Stimulated activated CD4-positive, alpha-beta T cell treated with anti-CD3 and anti-CD28 coated beads, Interleukin-12 subunit alpha, Interleukin-12 subunit beta, amount 100 ng/mL, for 24 hours (primary cell): ENCODE measurements at places on chromosomes 5 and 9.

DNA sequence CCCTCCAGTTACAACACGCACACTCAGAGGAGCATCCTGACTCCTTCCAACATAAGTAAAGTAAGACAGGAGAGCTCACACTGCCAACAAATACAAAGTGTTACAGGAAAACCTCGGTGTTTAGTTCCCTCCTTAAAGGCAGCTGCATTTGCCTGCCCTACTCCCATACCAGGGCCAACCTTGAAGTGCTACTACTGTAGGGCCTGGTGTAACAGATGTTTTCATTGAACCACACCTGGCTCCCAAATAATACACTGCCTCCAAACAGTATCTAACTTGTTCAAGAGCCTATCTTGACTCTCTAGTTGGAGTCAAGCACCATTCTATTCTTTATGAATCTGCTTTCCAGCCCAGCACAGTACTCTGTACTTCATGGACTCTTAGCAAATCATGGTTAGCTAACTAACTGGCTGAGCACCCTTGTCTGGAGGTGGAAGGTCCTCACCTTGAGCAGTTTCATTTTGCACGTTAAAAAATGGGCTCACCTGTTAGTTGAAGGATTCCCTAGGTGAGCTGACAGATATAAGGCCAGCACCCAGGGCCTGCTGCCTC lies 34.6 kb downstream of the TTC39B start:
- DNase-seq, result no peak

DNA sequence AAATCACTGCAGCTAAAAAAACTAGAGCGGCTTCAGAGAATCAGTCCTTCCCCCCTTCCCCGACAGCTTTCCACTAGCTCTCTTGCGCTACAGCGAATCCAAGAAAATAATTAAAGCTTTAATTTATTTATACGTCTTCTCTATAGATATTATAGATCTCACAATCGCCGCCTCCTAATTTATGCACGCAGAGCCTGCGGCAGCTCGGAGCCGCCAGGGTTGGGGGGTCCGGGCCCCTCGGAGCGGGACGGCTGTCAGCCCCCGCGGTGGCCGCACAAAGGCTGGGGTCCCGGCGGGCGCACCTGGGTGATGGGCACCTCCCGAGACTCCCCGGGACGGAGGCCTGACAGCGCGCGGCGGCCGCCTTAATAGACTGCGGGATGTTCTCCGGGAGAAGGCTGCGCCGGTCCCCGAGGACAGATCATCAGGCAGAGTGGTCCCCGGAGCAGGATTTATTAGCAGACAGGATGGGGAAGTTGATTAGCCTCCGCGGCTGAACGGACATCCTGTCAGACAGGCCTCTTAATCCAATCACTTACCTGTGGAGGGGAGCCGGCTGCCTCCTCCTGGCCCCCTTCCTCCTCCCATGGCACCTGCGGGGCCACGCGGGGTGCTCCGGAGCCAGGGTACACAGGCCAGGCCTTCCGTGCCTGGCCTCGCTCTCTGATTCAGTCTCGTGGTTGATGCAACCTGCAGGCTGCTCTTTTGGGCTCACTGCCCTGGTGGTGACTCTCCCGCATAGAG lies 166.8 kb downstream of the MELK start:
- DNase-seq, result no peak

GRCh38 chr5:87825583-87825982 lies 412.9 kb upstream of the CCNH start:
- DNase-seq, result no peak

DNA sequence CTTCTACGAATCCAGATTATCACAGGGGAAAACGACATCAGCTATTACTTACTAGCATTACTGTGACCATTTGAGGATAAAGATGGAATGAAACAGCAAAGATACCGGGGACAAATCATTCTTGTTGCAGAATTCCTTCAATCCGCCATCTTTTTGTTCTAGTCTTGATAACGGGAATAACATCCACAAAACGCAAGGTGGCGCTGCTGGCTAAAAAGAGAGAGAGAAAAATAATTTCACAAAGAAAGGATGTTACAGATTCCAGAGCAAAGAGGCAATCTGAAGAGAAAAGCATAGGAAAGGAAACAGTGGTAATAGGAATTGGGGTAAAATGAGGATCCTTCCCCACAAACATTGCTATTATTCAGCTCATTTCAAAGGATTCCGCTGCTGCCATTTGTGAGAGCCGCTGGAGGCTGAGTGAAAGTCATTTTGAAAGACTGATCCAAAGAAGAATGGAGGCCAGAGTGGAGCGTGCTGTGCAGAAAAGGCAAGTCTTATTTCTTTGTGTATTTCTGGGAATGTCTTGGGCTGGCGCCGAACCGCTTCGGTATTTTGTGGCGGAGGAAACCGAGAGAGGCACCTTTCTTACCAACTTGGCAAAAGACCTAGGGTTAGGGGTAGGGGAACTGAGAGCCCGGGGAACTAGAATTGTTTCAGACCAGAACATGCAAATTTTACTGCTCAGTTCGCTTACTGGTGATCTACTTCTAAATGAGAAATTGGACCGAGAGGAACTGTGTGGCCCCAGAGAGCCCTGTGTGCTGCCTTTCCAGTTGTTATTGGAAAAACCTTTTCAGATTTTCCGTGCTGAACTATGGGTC lies at the start of gene PCDHB7:
Gene PCDHB7, plus strand, starts transcription at position 264 of the 824 bp plus-strand sequence. Its CDS starts 192 bp downstream, at position 456.
- DNase-seq, result no peak

- no peak for DNase-seq
These were observed 67.9 kb upstream of the PRR16 start for GRCh38 chr5:120396186-120396585.

- DNase-seq, result no peak
These were observed 592.0 kb downstream of the CHSY3 start for GRCh38 chr5:130496215-130496614.

GRCh38 chr5:124583469-124584350 lies 162.7 kb downstream of the ZNF608 start:
- DNase-seq, result no peak

- no peak for DNase-seq
These were observed 8.8 kb upstream of the FCN2 start for GRCh38 chr9:134871697-134872340.

GRCh38 chr5:34038390-34038789 lies 4.6 kb downstream of the C1QTNF3 start:
- DNase-seq, result no peak

DNA sequence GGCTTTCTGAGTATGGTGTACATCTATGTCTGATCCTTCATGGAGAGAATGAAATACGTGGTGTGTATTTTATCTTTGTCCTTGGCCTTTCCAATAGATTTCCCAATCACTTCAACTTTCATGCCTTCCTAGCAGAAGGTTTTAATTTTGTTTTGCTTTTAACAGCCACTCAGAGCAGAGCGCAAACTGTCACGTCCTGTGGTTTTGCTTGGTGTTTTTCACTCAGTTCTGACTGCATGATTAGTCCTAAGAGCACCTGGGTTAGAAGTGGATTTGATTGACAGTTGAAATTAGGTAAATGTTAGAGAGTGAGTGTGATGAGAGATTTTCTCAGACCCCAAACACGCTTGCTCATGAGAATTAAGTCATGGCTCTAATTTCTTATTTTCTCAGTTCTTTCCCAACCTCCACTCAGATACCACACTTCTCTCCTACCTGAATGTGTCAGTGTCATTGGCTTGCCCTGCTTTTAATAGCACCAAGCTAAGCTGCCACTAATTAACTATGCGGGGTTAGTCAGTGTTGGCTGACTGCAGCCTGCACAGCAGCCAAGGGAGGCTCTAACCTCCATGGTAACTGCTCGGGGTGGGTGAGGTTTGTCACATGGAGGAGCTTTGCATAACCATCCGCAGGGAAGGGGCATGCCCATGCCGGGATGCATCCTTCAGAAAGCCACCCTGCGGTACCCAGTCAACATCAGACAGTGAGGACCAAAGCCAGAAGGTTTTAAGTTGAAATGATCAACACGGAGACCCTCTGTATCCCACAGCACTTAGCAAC lies 173.4 kb downstream of the NR3C1 start:
- DNase-seq, result no peak

- DNase-seq, result peak; percentile 81
These were observed at the start of gene PTTG1 for GRCh38 chr5:160421625-160422258. TSS of gene PTTG1 (plus strand) at chr5:160421855. CDS start at chr5:160422313, 458 bp downstream.

DNA sequence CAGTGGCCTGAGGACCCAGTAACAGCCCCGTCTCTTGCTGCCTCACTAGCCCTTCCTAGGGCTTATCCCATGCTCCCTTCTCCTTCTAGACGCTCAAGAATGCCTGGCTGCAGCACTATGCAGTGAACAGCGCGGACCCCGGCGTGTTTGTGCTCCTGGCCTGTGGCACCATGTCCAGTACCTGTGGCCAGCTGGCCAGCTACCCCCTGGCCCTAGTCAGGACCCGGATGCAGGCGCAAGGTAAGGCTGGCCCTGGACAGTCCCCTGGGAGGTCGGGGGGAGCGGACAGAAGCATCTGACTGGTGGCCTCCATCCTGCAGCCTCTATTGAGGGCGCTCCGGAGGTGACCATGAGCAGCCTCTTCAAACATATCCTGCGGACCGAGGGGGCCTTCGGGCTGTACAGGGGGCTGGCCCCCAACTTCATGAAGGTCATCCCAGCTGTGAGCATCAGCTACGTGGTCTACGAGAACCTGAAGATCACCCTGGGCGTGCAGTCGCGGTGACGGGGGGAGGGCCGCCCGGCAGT lies 20.5 kb downstream of the PTGES2 start:
- DNase-seq, result no peak

- DNase-seq, result no peak
These were observed 163.2 kb upstream of the KLF9 start for GRCh38 chr9:70577671-70578070.

- no peak for DNase-seq
These were observed 36.1 kb upstream of the NXNL2 start for GRCh38 chr9:88498880-88499279.

GRCh38 chr5:2674456-2674855 lies 77.0 kb downstream of the IRX2 start:
- no peak for DNase-seq

GRCh38 chr9:31253800-31254762 lies 1130.4 kb upstream of the ACO1 start:
- no peak for DNase-seq

DNA sequence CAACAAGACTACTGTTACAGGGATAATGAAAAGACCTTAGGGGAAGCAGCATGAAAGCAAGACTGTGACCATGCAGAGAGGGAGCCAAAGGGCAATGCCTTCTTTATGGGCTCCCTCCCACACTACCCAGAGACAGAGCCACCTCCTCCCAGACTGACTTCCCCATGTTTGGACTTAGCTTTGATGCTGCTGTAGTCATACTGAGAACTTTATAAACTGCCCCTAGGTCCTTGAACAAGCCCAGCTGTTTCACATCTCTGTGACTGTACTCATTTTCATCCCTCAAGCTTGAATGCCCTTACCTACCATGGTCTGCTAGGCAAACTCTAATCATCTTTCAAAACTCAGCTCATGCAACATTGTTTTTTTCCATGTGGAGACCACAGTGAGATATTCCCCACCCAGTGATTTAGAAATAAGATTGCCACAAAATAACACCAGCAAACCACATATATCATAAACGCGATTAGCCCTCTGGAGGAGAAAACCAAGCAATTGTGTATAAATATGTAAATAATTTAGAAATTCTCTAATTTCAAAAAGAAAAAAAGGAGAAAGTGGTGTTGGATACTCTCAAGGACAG lies 23.4 kb upstream of the FAM169A start:
- no peak for DNase-seq

DNA sequence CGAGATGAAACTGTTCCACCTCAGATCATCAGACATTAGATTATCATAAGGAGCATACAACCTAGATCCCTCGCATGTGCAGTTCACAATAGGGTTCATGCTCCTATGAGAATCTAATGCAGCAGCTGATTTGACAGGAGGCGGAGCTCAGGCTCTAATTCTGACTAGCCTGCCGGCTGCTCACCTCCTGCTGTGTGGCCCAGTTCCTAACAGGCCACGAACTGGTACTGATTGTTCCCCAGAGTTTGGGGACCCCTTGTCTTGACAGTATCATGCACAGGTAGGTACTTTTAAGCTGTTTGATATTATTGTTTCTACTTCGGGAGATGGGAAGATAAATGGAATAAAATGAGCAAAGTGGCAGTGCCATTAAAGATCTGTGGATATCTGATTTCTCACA lies 66.9 kb downstream of the ZCCHC7 start:
- no peak for DNase-seq

DNA sequence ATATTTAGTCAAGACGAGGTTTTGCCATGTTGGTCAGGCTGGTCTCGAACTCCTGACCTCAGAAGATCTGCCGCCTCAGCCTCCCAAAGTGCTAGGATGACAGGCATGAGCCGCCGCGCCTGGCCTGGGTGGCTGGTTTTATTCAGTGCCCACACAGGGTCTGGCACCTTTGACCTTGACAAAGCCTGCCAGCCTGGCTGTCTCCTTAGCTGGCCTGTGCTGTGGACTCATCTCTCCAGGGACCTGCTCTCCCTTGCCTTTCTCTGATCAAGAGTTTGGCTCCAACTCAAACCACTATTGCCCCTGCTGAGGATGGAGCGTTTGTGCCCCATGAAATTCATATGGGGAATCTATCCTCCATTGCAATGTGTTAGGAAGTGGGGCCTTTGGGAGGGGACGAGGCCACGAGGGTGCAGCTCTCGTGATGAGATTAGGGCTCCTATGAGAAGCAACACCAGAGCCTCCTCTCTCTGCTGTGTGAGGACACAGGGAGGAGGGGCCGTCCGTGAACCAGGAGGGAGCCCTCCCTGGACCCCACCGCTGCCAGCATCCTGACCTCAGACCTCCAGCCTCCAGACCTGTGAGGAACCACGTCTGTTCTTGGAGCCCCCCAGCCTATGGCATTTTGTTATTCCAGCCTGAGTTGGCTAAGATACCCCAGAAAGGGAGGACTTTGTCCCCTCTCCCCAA lies 45.0 kb downstream of the MRPL36 start:
- no peak for DNase-seq

DNA sequence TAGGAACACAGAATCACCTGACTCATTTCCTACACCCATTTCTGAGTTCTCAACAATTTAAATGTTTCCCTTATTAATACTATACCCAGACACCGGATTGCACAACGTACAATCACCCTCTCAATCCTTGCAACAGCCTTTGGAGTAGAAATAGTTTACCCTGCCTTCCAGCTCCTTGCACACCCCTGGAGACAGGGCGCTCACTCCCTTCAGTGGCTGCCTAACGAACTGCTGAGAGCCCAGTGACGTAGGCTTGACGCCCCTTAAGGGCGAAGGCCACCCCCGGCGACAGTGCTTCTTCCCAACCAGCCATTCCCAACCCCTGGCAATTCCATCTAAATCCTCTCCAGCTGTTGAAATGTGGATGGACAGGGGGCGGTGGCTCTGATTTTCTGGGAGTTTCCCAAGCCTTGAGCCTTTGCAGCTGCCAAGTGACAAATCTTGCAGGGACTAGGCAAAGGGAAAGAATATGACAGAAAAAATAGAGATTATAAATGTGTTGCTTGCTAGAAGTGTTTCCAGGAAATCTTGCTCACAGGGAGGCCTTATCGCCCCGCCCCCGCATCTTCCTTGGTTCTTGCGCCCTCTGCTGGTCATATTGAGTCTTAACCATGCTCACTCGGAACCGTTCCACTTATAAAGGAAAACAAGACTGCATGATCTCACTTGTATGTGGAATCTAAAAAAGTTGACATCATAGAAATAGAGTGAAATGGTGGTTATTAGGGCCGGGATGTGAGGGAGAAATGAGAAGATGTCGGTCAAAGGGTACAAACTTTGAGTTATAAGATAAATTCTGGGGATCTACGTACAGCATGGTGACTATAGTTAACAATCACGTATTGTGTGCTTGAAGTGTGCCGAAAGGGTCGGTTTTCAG lies 7.6 kb upstream of the BARX1 start:
- DNase-seq, result peak; percentile 69
